ENCODE measurements at places on chromosomes 16 and 17. TPM values are rescaled to one million over a fixed set of nuclear protein-coding genes. Genes with fewer than 3 reads are reported as not detected.

GRCh38 chr16:29011112-29011511 is 26.3 kb downstream of the LAT start:
- DNase-seq, result no peak

- peak; percentile 32 for DNase-seq
Observed at GRCh38 chr16:53207810-53208752, 153.3 kb downstream of the CHD9 start.

The QPRT gene
- 14.3 TPM for total RNA-seq

The TBX6 gene
- not detected for total RNA-seq

The CCL8 gene
- not detected for total RNA-seq

- no peak for DNase-seq
Observed at GRCh38 chr17:59383893-59384292, 52.4 kb downstream of the YPEL2 start.

- DNase-seq, result no peak
Observed at GRCh38 chr16:66334853-66335574, 31.5 kb upstream of the CDH5 start.

DNA sequence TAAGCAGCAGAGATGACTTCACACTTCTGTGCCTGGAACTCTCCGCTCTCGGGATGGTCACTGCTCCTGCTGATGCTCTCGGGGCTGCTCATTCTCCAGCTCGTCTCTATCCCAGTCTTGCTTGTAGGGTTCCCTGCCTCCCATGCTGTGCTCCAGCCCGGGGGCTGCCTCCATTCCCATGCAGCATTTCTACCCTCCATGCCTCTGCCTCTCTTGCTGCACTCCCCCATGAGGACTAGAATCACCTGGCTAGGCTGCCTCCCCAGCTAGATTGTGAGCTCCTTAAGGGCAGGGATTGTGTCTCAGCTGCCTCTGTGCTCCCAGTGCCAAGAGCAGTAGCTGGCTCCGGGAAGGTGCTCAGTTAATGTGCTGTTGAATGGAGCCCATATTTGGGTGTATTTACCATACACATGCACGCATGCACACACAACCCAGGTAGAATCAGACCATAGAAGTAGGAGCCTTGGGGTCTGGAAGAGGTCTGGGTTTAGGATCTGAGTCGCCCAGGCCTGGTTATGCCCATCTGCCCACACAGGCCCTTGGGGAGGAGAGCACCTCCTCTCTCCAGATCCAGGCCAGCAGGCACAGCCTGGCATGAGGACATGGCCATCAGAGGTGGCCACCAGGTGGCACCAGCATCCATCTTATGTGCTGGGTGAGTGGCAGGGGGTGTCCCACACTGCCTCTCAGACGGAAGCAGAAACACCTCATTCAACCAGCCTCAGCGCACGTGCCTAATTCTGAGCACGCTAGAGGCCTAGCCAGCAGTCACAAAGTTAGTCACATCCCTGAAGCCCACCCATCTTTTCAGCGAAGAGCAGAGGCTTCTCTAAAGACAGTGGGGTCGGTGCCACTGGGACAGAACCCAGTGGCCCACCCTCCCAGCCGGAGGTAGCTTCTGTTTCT is 9.3 kb downstream of the GIT1 start:
- peak; percentile 88 for DNase-seq

The WNK4 gene
- total RNA-seq, result 87.6 TPM

- no peak for DNase-seq
Observed at GRCh38 chr16:12217341-12217740, 240.8 kb downstream of the SNX29 start.

- no peak for DNase-seq
Observed at GRCh38 chr16:65376601-65377000, 254.7 kb upstream of the CDH11 start.

GRCh38 chr16:85637808-85638647 is 24.9 kb downstream of the GSE1 start:
- no peak for DNase-seq
